ENCODE measurements at places on chromosomes 6 and 20.

DNA sequence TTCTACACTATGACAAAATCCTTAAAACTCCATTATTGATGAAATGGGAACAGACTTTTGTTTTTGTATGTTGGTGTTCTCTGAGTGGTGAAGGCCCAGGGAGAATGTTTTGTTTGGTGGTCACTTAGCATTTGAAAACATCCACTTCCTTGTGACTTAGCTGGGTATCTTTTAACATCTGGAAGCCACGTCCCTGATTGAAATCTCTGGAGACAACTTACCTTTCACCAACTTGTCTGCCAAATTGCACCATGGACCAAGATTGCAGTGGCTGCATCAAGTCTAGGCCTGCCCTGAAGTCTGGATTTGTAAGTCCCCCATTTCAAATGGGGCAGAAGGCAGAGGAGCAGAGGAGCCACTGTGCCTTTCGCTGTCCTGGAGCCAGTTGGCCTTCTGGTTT, 534 bp upstream of the EFCAB8 start:
- DNase-seq: no peak

GRCh38 chr6:169654598-169655391, 47.0 kb downstream of the WDR27 start:
- DNase-seq: no peak

DNA sequence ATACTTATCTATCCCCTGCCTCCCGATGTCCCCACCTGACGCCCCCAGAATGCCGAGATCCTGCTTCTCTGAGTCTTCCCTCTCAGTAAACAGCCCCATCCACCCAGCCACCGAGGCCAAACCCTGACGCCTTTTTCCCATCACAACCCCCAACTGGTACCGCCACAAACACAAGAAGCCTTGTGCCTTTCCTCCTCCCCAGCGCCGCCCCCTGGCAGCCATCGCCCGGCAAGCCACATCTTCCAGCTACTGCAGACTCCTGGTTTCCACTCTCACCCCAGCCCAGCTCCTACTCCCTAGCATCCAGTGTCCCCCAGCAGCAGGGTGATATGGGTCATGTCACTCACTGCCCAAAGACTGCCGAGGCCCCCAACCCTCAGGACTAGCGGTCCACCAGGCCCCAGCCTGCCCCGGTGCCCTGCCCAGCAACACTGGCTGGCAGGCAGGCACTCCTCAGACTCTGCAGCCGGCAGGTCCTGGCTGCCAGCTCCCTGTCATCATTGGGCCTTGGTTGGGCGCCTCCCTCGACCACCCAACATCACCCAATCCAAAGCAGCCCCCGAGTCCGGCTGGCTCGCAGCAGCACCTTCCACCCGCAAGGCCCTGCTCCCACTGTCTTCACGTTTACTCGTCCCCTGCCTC, 11.2 kb downstream of the TCFL5 start:
- no peak for DNase-seq

- no peak for DNase-seq
Measured at GRCh38 chr6:141123049-141123448, 1009.7 kb upstream of the GJE1 start.

DNA sequence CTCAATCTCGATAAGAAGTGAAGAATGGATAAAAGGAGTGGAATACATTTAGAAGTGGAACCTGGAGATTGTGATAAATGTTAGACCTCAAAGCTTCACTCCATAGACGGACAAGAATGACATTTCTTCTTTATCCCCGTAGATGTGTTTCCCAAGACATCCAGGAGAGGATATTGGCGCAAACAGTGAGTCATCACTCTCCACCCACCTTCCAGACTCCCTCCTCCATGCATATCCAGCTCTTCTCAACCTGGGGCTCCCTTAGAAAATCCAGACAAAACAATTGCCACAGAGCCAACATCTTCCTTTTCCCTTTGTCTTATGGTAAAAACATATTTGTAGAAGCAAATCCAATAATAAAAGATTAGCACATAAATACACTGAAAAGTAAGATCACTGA, 586.1 kb downstream of the PTPRT start:
- DNase-seq: no peak

DNA sequence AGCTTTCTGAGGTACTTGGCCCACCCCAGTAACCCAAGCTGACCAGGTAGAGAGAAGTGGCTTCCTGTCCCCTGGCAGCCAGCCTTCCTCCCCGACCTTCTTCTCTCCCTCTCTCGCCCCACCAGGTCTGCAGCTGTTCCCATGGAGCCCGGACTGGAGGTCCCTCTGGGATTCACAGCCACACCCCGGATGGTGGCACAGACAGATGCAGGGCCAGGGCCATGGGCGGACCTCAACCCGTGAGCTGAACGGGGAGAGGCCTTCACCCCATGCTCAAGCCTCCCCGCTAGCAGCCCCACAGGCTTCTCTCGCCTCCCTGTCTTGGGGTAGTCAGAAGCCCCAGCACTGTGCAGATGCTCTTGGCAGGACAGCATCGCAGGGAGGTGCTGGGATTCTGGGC, 41.3 kb downstream of the CPXM1 start:
- no peak for DNase-seq

GRCh38 chr6:108742041-108742440, 106.2 kb upstream of the ARMC2 start:
- DNase-seq: no peak

GRCh38 chr20:44904377-44904776, 5.5 kb upstream of the PABPC1L start:
- DNase-seq: no peak

DNA sequence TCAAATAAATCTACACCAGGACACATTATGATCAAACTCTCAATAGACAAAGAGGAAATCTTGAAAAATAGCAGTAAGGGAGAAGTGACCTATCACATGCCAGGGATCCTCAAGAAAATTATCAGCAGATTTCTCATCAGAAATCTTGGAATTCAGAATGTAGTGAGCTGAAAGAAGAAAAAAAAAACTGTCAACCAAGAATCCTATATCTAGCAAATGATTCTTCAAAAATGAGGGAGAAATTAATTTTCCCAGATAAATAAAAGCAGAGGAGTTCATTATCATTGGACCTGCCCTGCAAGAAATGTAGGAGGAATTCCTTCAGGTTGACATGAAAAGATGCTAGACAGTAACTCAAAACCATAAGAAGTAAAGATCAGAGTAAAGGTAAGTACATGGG, 363.6 kb downstream of the TFAP2A start:
- no peak for DNase-seq

DNA sequence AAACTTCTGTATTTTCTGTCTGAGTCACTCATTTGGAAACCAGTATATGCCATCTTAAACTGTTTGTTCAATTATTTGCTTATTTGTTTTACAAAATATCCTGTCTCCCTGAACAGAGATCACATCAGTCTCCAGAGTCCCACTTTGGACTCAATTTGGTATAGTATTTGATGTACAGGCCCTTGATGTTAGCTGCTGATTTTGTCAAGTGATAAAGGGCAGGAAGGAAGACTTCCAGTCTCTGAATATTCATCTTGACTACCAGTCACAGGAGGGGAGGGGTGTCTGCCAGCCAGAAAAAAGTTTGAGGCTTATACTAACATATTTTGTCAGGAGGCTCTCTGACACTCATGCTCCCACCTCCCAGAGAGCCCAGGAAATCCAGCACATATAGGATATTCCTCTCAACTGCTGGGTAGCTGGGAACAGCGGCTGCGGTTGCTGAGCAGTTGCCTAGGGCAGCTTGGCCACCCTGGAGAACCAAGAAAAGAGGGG, 376.8 kb upstream of the RUNX2 start:
- DNase-seq: no peak

GRCh38 chr20:23877524-23877923, 2.0 kb downstream of the CST5 start:
- no peak for DNase-seq

- DNase-seq: no peak
Measured at GRCh38 chr6:31681135-31681671, 336 bp upstream of the LY6G5C start.

DNA sequence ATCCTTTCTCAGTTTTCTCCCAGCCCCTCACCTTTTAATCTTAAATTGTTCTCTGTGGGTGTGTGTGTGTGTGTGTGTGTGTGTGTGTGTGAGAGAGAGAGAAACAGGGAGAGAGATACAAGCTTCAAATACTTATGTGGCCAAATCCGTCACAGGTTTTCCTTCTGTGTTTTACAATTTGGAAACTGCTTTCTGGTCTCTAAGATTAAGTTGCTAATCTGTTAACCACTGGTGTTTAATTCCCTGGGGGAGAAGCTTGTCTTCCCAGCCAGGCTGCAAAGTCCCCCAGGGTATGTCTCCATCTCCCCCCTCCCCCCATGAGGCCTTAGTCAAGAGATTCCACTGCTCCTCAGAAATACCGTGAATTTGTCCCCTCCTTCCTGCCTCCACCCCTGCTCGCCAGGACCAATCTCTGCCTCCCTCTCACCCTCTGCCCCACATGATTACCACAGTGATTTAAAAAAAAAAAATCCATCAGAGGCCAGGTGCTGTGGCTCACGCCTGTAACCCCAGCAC, 49.0 kb downstream of the RIPOR3 start:
- no peak for DNase-seq

- DNase-seq: no peak
Measured at GRCh38 chr6:3229566-3230178, 2.2 kb upstream of the TUBB2B start.

DNA sequence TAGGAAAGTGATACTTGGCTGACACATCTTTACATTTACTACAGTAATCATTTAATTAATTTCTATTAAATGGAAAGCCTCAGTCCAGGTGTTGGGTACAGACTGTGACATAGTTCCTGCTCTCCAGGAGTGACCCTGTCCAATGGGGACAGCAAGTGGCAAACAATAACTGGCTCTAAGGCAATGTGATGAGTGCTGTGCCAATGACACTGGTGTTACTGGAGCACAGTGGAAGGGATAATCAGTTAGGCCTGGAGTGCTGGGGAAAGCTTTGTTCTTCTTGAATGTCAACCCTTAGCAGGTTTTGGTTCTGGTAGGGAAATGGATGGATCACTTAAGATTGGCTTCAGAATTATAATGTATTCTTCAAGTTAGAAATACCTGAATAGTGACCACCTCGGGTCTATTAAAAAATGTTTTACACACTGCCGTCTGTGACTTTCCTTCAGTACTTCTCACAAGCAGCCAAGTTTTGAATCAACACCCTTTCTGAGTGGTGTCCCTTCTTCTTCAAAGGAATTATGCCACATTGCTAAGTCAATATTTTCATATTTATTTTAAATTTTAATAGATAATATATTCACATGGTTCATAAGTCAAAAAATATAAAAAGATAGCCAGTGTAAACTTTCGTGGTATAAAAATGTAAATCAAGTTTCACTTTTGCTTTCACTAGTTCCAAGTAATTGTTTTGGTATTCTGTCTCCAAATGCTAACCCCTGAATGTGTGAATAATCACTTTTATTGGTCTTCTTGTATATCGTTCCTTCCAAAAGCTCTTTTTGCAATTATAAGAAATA, 9.6 kb downstream of the CMTR1 start:
- no peak for DNase-seq

- peak; percentile 93 for DNase-seq
Measured at GRCh38 chr6:111605100-111605751, 452 bp downstream of the TRAF3IP2 start.

GRCh38 chr6:6085928-6086668, 79.4 kb upstream of the NRN1 start:
- DNase-seq: no peak

- DNase-seq: no peak
Measured at GRCh38 chr6:14726816-14727493, 518.9 kb upstream of the JARID2 start.

All from coronary artery (tissue), 2 donors.